CD8-positive, alpha-beta memory T cell (primary cell): ENCODE measurements at places on chromosomes 5 and 9.

DNA sequence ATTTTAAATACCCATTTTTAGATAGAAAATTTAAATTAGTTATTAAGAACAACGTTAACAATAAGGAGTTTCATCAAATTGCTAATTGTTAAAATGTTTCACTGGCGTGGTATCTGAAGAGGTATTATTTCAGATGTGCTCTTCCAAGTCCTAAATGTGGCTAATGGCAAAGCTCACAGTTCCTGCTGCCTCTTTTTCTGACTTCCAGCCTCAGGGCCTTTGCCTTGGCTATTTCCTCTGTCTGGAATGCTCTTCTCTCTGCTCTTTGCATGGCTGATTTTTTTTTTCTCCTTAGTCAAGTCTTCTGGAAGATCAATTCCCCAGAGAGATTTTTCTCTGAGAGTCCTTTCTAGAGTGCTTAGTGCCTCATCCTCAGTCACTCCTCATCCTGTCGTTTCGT is 9.6 kb upstream of the SSBP2 start:
- DNase-seq: no peak

DNA sequence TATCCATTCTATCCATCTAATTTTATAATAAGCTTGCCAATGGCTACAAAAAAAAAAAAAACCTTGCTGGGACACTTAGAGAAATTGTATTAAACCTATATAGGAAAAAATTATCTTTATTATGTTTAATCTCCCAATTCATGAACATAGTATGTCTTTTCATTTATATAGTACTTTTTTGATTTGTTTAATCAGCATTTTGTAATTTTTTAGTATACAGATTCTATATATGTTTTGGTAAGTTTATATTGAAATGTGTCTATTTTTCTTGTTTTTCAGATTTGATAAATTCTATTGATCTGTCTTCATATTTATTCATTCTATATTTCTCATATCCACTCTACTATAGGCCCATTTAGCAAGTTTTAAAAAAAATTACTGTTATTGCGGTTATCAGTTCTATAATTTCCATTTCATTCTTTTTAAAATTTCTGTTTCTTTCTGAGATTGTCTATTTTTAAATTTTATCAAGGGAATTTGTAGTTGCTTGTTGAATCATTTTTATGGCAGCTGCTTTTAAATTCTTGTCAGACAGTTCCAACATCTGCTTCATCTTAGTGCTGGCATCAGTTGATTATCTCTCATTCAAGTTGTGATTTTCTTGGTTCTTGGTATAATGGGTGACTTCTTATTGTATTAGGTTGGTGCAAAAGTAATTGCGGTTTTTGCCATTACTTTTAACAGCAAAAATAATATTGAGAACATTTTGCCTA is 170.1 kb upstream of the S1PR3 start:
- DNase-seq: no peak

DNA sequence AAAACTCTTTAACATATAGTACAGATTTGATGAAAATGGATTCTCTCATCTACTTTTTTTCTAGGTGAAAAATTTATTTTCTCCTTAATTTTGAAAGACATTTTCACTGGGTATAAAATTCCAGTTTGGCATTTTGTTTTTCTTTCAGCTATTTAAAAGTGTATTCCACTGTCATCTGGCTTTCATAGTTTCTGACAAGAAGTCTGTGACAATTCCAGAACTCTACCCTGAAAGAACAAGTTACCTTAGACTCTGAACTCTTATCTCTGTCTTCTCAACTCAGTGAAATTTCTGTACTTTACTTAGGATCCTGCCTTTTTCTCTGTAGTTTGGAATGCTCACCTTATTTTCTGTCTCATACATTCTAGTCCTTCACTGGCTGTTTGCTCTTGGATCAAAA is 161.7 kb downstream of the RANBP17 start:
- no peak for DNase-seq

- no peak for DNase-seq
Measured at GRCh38 chr9:99474186-99474585, 252.1 kb downstream of the SEC61B start.

DNA sequence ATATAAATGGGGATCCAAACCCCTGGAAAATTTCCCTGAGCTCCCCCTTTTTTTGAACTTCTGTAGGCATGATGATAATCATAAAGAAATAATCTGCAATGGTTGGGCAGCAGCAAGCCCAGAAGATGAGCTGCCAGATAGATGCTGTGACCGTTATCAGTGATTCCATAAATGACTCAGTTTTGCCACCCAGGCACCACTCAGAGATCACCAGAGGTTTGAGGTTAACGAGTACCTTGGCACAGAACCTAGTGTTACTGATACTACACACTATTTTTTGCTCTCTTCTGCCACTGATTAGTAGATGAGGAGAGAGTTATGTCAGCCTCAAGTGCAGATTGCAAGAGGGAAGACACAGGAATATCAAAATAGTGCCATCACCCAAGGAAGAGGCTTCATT is 199.3 kb upstream of the PTGER4 start:
- DNase-seq: no peak
